ENCODE measurements at places on chromosomes 11 and 22. TPM values are rescaled to one million over a fixed set of nuclear protein-coding genes. Genes with fewer than 3 reads are reported as not detected.

ACTN3 gene
- total RNA-seq, result 20.4 TPM

UPK3A gene
- 0.23 TPM for total RNA-seq

THAP12 gene
- total RNA-seq, result 27.4 TPM

GRCh38 chr11:134425816-134426536 lies 13.9 kb upstream of the B3GAT1 start:
- no peaks in the 10 kb centered on the region for H3K27me3 ChIP-seq
- H3K36me3 ChIP-seq, result no peaks in the 10 kb centered on the region
- peaks cover 14% of the 10 kb centered on the region for H3K4me1 ChIP-seq

All from WTC11 (cell line).